ENCODE measurements at places on chromosomes 6 and 20. TPM values are rescaled to one million over a fixed set of nuclear protein-coding genes. Genes with fewer than 3 reads are reported as not detected.
A peak's percentile ranks its signal among the peaks of the same experiment; 100 is the strongest.

DNA sequence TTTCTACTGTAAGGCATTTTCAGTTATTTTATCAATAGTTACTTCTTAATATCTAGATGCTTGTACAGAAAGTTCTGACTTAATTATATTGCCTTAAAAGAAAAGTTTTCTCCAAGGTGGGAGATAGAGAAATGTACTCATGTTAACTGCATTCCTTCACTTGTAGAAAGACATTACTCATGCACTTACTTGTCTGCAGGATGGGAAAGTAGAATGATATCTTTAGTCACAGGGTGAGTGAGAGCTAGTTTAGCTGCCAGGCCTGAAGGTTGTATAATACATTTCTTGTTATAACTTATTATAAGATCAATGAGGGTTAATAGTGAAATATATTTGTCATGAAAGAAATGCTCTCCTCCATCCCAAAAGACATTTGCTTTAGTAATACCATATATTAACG, 92.1 kb downstream of the CRYBG1 start:
- no peak for DNase-seq

GRCh38 chr20:297098-297924, at the start of gene ZCCHC3:
Gene ZCCHC3 (plus strand): TSS chr20:297570. CDS start chr20:297587, 17 bp downstream.
- DNase-seq = peak; percentile 95

GRCh38 chr6:12545619-12546409, 170.8 kb upstream of the PHACTR1 start:
- no peak for DNase-seq

GRCh38 chr20:37882961-37883712, 19.8 kb upstream of the VSTM2L start:
- DNase-seq = no peak

Gene KIFC1
- polyA plus RNA-seq = 3.7 TPM

- DNase-seq = no peak
Measured at GRCh38 chr6:57242505-57242904, 20.4 kb upstream of the RAB23 start.

Gene CRISP2
- polyA plus RNA-seq = not detected

- DNase-seq = peak; percentile 95
Measured at GRCh38 chr6:42043787-42044475, 6.4 kb upstream of the TAF8 start.

DNA sequence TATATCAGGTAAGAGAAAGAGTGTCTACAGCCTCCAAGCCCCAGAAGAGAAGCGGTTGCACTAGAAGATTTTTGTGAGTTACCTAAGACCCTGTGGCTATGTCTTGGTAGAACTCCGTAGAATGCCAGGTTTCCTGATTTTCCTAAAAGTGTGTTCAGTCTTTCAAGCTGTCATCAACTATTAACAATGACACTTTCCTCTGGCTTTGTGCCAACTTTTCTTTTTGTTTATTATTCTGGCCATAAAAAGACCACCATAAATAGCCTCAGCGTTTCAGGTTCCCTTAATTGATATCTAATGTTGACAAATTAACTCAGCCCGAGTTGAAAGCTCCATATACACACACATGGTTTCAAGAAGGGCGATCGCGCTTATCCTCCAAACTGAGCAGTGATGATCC, 1.2 kb downstream of the PAK5 start:
- no peak for DNase-seq

GRCh38 chr6:63477422-63478040, 94.7 kb upstream of the LOC128125822 start:
- no peak for DNase-seq

Gene SLC16A10
- 1.3 TPM for polyA plus RNA-seq

Gene KIF13A
- polyA plus RNA-seq = 8.3 TPM

Gene BANF2
- polyA plus RNA-seq = not detected

Gene DLL1
- 30.3 TPM for polyA plus RNA-seq

DNA sequence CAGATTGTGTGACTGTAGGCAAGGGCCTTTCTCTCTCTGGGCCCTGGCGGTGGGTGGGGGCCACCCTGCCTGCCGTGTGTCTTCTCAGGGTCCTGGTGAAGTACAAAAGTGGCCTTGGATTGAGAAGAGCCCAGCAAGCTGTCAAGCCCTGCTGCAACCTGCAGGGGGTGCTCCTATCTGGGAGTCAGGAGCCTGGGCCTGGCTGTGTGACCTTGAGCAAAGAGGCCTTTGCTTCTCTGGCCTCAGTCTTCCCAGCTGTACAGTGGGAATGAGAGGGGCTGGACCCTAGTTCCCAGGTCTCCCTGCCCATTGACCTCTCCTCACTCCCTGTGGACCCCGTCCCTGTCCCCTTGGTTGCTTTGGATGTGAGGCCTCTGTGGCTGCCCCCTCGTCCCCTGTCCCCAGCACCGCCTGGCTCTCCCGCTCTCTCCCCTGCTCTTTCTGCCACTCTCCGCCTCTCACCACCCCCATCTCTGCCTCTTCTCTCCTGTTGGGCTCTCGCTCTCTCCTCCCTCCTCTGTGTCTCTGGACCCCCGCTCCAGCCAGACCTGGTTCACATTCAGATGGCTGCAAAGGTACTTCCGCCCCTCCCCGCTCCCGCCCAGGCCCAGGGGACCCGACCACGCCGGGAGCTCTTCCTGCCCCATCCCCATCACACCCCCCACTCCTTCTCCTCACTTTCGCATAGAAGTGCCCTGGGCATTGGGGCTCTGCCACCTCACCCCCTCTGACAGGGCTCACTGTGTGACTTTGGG, 46.7 kb downstream of the SRC start:
- DNase-seq = peak; percentile 51

GRCh38 chr20:19958219-19958618, 58.9 kb upstream of the NAA20 start:
- no peak for DNase-seq

Gene CNR1
- polyA plus RNA-seq = 2.5 TPM

Gene HRH3
- not detected for polyA plus RNA-seq

Gene SLC4A11
- 1.1 TPM for polyA plus RNA-seq

GRCh38 chr6:155340464-155341129, 26.3 kb upstream of the TFB1M start:
- DNase-seq = no peak

GRCh38 chr6:142721215-142721920, 223.6 kb downstream of the HIVEP2 start:
- no peak for DNase-seq

DNA sequence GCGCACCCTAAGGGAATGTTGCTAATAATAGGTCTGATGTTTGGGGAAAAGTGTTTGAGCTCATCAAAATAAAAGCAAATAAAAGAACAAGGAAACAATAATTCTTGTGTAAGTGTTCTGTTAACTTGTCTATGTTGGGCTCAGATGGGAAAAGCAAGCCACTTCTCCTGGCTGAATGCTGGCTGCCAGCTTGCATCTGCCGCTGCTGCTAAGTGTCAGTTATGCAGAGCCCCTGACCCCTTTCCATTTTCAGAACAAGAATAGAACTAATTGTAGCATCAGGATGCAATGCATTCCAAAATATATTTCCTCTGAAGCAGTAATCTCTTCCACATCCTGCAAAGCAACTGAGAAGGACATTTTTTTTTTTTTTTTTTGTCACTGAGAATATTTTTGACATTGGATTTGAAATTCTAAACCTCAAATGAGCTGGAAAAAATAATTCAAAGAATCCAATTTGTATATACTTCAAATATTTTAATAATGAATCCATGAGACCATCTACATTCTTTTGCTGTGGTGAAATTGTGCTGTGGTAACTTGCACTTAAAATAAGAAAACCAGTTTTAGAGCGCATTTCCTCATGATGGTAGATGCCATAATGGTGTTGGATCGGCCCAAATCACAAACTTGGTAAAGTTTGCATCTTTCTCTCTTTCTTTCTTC, 43.9 kb upstream of the DEK start:
- DNase-seq = no peak

GRCh38 chr20:46739431-46740213, 30.2 kb downstream of the SLC2A10 start:
- no peak for DNase-seq

GRCh38 chr6:126824226-126824625, 294.2 kb upstream of the RSPO3 start:
- DNase-seq = no peak

DNA sequence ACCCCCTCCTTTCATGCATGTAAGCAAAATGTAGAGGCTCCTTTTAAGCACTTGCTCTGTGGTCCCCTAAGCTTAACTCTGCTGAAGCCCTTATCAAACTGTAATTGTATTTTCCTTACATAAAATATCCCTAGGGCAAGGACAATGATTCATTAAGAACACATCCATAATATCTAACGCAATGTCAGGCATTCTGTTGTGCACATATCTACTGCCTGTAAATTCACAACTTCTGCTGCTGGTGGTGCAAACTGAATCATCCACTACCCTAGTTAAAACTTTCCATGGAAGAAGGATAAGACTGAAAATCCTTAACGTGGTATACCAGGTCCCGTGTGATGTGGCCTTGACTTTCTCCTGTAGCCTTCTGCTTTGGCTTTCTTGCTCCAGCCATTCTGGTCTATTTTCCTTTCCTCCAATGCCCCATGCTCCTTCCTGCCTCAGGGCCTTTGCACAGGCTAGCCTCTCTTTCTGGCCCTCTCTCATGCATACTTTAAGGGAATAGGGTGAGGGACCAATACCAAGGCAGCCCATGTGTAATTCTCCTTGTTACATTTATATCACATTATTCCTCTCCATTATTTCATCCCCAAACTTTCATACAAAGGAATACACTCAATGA, 113.6 kb upstream of the ZFP64 start:
- DNase-seq = no peak

DNA sequence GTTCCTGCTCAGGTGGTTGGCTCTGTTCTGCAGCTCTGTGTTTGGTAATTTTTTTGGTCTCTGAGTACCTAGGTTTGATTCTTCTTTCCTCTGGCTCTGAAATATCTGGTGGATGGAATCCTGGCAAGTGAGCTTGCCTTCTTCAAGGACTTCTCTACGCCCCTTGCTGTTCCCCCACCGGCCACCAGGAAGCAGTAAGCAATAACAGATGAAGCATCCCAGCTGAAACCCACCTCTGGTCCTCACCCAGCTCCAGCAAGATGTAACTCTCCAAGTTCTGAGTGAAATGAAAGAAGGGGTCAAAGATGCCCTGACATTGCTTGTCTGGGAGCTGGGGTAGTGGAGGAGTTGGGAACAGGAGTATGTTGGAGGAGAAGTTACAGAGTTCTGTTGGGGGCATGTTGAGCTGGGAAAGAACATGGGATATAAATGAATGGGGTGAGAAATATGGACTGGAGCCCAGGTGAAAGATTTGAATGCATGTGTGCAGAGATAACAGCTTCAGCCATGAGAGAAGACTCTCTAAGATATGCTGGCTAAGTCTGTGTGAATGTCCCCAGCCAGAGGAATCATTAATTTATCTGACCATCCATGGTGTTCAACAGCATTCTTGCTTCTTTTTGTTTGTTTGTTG, 51.3 kb upstream of the GLP1R start:
- DNase-seq = no peak

Gene LHFPL5
- not detected for polyA plus RNA-seq

Gene TGM3
- polyA plus RNA-seq = 0.09 TPM

DNA sequence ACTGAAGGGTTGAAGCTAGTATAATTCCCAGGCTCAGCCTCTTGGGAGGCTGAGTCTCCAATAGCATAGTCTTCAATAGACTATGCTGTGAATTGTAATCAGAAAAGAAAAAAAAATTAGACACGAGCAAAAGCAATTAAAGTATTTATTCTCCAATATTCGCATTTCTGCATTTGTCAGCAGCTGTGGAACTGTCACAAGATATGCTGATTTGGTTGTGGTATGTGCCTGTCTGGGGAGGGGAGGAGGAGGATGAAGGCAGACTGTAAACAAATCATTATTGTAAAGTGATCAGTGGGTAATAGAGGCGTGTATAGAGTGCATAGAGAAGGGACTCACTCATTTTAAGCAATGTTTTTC, 10.1 kb upstream of the BICRAL start:
- DNase-seq = no peak

Gene FAM209B
- polyA plus RNA-seq = 3.3 TPM

Gene ZFP57
- 6.8 TPM for polyA plus RNA-seq

DNA sequence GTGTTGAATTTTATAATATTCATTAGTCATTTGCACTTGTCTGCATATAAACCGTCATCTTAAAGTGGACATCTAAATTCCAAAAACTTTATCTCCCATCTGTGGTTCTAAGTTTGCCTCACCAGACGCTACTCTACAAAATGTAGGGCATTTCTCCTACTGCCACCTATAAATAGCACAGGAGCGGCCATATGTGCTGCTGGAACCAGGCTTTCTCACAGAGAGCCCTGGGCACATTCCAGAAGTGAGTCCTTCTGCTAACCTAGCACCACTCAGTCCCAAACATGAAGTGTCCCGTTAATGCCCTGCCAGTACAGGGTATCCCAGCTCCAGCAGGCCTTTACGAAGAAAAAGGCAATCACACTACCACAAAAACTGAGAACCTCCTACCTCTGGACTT, 153.7 kb downstream of the TMEM242 start:
- no peak for DNase-seq

Gene WFDC10A
- polyA plus RNA-seq = not detected

Gene HFE
- 3.5 TPM for polyA plus RNA-seq

Gene RBM24
- polyA plus RNA-seq = 0.99 TPM

GRCh38 chr6:3885262-3886036, 36.3 kb downstream of the FAM50B start:
- no peak for DNase-seq

GRCh38 chr6:134795001-134795400, 154.9 kb downstream of the ALDH8A1 start:
- DNase-seq = no peak

- DNase-seq = no peak
Measured at GRCh38 chr6:31038559-31038958, 28.3 kb downstream of the MUC22 start.

Gene EEF1A2
- 0.53 TPM for polyA plus RNA-seq

DNA sequence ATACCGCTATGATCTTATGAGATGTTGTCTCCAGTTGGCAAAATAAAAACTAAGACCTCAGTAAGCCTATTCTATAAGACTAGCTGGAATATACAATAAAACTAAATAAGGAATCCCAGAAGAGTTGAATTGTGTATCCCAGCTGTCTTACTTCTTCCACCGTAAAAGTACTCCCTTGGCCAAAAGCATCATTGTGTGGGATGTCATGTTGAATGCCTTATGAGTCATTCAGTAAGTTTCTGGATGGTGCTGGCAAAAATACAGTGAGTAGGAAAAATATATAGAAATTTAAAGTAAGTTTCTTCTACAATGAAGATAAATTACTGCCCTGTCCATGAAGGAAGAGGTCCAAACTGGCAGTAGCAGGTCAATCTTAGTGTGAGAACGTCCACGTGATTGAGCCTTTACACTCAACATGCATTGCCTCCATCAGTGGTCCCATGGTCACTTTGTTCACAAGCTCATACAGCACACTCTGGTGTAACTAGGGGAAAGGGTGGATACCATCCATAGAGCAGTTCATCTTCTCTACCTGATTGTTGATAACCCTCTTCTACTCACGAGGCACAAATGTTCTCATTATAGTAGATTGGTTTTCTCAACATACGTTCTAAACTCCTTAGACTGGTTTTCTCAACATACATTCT, 13.7 kb upstream of the ZNF318 start:
- DNase-seq = no peak

DNA sequence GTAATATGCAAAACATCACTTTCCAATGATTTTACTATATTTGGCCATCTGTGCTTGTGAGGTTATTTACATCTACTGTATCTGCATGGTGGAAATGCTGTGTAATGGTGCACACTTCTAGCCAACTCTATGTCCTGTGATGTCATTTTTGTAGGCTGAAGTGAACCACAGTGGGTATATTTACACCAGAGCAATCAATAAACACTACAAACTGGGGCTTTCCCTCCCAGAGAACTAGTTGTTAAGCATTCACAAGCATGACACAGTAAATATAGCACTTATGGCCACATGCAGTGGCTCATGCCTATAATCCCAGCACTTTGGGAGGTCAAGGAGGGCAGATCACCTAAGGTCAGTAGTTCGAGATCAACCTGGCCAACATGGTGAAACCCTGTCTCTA, 4.9 kb downstream of the SLC22A2 start:
- DNase-seq = no peak

- DNase-seq = no peak
Measured at GRCh38 chr6:3869632-3870527, 20.7 kb downstream of the FAM50B start.

Gene RAET1L
- polyA plus RNA-seq = not detected

All from spleen (tissue), 13 donors.